CD8-positive, alpha-beta memory T cell (primary cell): ENCODE measurements at places on chromosomes 12 and 14. TPM values are rescaled to one million over a fixed set of nuclear protein-coding genes. Genes with fewer than 3 reads are reported as not detected.

DNA sequence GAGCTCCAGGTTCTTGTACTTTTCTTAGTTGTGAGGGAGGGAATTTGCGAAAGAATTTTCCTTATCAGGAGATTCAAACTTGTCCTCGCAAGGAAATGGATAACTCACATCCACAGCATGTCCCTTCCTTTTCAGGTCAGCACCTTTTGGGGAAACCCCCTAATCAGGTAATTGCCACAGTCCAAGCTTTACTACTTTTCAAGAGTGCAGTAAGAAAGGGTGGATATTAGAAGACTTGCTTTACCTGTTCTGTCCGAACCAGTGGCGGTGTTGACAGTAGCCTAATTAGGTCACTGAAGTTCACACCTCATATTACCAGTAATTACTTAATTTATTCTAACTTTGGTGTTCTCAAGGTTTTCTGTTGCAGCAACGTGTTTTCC lies 6.7 kb upstream of the C12orf50 start:
- DNase-seq = no peak

DNA sequence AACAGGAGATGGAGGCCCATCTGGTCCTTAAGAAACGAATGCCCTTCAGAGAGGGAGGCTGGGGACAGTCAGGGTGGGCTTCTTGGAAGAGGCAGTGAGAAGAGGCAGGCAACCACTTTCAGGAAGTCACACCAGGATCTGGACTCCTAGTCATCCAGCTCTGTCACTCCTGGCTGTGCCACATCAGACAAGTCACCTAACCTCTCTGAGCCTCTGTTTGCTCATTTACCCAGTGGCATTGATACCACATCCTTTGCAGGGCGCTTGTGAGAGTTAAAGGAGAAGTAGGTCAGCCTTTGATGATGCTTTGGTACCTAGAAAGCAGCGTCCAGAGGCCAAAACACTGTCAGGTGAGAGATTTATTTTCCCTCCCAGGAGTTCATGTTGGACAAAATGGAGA lies 11.1 kb downstream of the CCDC197 start:
- DNase-seq = no peak

- DNase-seq = no peak
Observed at GRCh38 chr12:104736307-104736706, 221.8 kb downstream of the SLC41A2 start.

Gene AQP2
- not detected for total RNA-seq

Gene OR6C3
- total RNA-seq = not detected

Gene AICDA
- total RNA-seq = 0.71 TPM

Gene KRT79
- total RNA-seq = not detected

DNA sequence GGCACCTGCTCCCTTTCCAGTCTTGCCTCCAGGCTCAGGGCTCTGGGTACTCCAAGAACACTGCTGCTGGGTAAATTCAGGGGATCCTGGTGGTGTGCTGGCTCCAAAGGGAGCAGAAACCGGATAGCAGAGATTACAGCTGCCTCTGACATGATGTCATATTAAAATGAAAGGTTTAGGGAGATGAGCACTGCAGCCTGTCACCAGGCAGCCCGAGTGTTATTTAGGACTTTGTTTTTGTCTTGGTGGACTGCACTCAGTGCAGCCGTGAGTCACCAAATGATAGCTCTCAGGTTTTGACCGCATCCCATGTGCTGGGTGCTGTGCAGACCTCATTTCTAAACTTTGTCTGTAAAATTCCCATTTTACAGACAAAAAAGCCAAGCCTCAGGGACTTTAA lies 266.0 kb upstream of the CRY1 start:
- DNase-seq = no peak

DNA sequence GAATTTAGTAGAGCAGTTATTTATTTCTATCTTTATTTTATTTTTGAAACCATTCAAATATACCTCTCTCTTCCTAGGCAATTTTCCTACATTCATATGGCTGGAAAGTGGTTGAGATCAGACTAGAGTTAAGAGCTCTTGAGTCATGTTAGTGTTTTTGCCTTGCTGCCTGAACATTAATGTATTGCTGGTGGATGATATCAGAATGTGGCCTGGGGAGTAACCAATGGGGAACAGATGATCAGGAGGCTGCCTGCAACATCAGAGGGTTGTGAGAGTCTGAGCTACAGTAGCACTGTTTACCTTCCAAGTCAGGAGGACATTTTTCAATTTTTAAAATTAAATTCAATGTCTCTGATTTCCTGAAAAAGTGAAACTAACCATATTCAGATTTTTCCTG lies 166.3 kb upstream of the TRHDE start:
- DNase-seq = no peak

- no peak for DNase-seq
Observed at GRCh38 chr14:20978687-20979086, 11.1 kb upstream of the METTL17 start.

Gene SMOC1
- not detected for total RNA-seq

GRCh38 chr14:29896354-29896821 lies 31.3 kb downstream of the PRKD1 start:
- DNase-seq = no peak

GRCh38 chr14:76267322-76268046 lies 108.5 kb upstream of the ESRRB start:
- DNase-seq = no peak

Gene SLC6A13
- 0.09 TPM for total RNA-seq

Gene OR4M1
- not detected for total RNA-seq

DNA sequence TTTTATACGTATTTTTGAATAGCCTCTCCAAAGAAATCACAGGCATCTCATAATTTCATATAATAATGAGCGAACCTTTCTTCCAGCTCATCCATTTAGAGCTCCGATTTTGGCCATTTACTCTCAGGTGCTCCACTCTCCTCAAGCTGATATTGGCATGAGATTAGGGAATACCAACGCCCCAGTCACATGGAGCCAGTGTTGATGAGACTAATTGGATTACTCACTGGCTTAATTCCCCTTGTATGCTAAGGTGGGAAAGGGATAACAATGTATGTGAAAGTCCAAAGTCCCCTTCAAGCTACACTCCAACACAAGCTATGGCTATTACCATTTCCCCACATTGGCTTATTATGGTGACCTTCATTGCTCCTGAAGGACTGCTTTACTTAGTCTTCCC lies 76.6 kb upstream of the NAV3 start:
- no peak for DNase-seq

DNA sequence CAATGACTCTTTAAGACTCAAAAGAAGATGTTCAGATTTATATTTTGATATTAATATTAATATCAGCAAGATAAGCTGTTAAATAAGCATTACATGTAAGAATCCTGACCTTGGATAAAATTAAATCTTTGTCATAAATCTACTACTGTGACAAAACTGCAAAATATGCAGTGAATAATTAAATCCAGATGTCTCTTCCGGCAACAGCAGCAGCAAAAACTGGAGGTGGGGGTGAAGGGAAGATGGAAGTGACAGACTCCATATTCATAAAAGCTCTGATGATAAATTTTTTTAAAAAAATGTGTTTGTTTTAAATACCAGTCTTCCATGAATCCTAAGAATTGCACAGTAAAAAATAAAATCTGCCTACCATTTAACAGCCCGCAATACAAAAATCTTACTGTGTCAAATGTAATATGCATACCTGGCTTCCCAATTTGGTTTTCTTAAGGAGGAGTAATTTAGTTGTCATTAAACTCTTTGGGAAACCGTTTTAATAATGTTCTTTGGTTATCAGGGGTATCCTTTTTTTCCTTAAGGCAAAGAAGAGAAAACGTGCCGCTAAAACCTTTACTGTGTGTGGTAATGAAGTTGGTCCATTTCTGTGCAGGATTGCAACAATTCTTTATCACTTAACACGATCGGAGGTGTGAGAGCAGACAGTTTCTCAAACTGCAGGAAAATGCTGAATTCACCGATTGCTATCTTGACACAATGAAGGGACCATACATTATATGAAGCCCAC lies 478.2 kb downstream of the DIO2 start:
- no peak for DNase-seq

DNA sequence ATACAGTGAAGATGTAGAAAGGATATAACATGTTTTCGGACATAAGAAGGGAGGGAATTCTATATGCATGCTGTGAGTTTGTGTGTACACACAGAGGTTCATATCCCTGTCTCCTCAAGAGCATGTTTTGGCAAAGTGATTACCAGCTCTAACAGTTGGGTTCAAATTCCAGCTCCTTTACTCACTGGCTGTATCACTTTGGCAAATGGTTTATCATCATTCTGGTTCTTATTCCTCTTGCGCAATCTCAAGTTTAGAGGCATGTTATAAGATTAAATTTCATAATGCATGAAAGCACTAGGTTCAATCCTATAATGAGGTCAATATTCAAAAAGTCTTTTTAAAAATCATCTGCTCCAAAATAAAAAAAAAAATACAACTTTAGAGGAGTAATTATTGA lies 107.7 kb upstream of the LRFN5 start:
- DNase-seq = no peak

GRCh38 chr12:40145896-40146295 lies 40.0 kb upstream of the SLC2A13 start:
- DNase-seq = no peak

Gene SLC10A1
- not detected for total RNA-seq

GRCh38 chr12:110287986-110288385 lies 6.9 kb downstream of the ATP2A2 start:
- no peak for DNase-seq

- no peak for DNase-seq
Observed at GRCh38 chr12:29314416-29314815, 66.6 kb downstream of the ERGIC2 start.

Gene OTOGL
- total RNA-seq = not detected
